NCI-H2227 treated with DMSO at 0.1 percent for 48 hours (cell line): ENCODE measurements at places on chromosomes 11 and 22.

GRCh38 chr11:86595955-86596354 lies 76.5 kb downstream of the ME3 start:
- no peak for DNase-seq

DNA sequence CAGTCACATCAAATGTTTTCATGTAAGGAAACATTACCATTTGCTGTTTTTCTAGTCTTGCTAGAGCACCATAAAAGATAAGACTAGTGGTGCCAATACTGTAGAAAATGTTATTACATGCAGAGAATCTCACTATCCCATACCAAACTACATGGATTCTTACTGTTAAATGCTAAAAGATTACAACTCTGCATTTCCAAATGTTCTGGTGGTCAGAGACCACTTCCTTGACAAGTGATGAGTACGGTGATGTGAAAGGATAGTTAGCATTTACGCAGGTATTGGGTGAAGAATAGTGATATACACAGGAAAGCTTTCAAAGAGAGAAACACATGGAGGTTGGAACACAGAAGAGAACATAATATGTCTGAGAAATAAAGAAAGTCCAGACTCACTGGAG lies 98.2 kb downstream of the GGTLC2 start:
- no peak for DNase-seq

DNA sequence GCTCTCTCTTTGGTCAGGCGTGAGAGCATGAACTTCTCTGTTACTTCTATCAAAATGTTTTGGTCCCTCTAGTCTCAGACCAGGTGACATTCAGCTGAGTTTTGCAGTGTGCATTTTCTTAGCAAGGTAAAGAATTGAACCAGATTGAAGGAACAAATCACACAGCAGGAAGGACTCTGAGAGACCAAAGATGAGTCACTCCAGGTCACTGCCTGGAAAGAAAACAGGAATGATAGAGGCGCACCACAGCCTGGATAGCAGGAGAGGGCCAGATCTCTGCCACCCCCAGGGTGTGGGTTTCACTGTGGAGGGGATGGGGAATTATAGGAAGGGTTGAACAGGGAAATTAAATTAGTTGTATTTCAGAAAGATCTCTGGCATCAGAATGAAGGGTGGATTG lies 788.3 kb downstream of the NTM start:
- no peak for DNase-seq

GRCh38 chr22:19823902-19824211 lies 30.8 kb downstream of the GNB1L start:
- DNase-seq, result no peak

GRCh38 chr11:130404727-130405126 lies 23.7 kb downstream of the ADAMTS8 start:
- DNase-seq, result no peak

DNA sequence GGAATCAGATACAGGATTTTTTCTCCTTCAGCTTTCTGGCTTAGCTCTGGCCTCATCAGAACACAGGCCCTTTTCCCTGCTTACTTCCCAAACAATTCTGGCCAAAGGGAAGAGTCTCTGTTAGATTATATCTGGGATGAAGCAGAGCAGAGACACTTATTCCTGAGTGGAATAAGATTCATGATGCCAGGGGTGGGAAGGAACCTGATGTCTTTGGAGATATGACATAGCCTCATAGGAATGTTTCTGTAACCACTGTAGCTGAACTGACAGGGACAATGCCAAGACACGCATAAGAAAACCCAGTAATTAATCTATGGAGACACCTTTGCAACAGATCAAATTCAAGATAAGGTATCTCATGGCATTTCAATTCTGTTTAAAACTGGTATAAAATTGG lies 177.1 kb upstream of the RAG2 start:
- DNase-seq, result no peak

DNA sequence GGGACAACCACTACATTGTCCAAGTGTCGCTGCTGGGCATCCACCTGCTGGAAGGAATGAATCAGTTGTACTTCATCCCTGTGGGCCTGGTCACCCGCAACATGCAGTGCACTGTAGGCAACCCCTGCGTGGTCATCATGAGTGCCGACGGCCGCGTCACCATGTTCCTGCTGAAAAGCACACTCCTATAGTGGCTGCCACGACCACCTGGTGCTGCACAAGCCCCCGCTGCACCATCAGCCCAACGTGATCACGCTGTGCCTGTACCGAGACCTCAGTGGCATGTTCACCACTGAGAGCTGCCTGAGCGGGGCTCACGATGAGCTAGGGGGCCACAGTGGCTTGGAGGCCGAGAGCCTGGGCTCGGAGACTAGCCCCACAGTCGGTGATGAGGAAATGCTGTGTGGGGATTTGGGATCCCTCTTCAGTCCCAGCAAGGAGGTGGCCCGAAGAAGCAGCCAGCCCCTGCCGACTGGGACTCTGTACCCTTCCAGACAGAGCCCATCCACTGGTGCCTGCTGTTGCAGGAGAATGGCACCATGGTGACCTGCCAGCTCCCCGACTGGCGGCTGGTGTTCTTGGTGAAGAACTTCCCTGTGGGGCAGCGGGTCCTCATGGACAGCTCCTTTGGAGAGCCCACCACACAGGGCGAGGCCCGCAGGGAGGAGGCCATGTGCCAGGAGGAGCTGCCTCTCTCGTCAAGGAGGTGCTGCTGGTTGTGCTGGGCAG lies 15.7 kb upstream of the SLC5A4 start:
- DNase-seq, result no peak

GRCh38 chr11:132161403-132162078 lies 791.1 kb downstream of the NTM start:
- DNase-seq, result no peak

- DNase-seq, result no peak
Measured at GRCh38 chr22:22006596-22006990, 24.0 kb upstream of the TOP3B start.
